ENCODE measurements at places on chromosomes 1 and 21.

- no peak for DNase-seq
Measured at GRCh38 chr1:63023171-63023570, 239.2 kb downstream of the ATG4C start.

DNA sequence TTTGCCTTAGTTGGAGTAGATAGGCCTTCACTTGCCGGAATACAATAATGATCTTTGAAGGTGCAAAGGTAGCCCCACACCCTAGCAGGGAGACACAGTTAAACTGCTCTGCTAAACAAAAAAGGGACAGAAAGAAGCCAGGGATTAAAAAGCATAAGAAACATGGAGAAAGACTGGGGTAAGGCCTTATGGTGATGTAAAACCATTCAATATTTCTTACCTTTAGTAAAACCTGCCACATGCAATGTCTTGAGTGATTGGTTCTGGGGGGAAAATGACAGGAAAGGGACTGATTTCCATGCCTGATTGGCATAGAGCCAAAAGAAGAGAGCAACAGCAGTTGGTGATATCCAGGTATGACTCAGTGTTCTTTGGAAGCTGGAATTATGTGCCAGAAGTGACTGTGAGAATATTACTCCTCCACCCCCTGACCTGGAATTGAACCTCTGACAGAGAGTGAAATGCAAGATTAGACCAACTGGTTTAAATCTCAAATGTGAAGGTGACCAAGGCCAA is 8.1 kb downstream of the DNASE2B start:
- DNase-seq: no peak

- DNase-seq: no peak
Measured at GRCh38 chr1:64059556-64059955, 143.9 kb upstream of the UBE2U start.

- no peak for DNase-seq
Measured at GRCh38 chr1:156471496-156472490, 28.8 kb downstream of the MEF2D start.

- DNase-seq: peak; percentile 60
Measured at GRCh38 chr1:149917571-149918144, at the start of gene SV2A. SV2A (minus strand) TSS chr1:149917844; CDS start chr1:149913840, 4,004 bp downstream.

DNA sequence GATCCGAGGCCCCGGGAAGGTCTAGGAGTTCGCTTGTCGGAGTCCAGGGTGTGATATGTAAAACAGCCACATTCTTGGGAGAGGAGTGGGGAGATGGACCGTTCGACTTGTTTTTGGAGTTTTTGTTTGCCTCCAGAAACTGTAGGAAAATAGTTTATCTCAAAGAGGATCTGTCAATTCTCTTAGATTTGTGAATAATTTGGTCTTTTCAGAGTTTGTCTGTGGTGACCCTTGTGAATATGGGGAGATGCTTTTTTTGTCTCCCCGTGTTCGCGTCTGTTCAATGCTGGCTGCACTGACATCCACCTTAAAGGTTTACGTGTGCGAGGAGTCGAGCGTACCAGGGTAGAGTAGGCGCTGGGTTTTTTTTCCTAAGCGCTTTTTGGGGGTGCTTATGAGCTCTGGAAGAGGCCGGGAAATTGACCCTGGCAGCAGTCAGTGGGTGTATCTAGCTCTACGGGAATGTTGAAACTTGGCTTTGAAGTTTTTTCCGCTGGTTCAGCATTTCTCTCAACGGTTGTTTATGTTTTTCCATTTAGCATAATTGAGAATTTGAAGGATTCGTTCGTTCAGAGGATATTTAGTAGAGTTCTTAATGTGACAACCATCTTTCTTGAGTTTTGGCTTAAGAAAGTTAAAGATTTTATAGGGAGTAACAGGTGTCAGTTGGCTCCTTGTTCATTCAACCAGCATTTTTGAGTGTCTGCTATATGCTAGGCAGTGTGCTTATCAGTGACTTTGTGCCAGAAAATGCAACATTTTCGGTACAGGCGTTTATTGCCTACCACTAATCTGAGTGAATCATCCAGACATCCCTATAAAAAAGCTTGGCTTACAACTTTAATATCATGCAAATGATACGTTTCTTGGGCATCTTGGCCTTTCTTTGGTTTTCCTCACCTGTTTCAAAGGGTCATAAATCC is 1.2 kb downstream of the SZRD1 start:
- DNase-seq: no peak

- no peak for DNase-seq
Measured at GRCh38 chr1:204130981-204131892, 20.6 kb downstream of the ETNK2 start.

- DNase-seq: no peak
Measured at GRCh38 chr1:212928323-212929291, 21.7 kb upstream of the VASH2 start.

DNA sequence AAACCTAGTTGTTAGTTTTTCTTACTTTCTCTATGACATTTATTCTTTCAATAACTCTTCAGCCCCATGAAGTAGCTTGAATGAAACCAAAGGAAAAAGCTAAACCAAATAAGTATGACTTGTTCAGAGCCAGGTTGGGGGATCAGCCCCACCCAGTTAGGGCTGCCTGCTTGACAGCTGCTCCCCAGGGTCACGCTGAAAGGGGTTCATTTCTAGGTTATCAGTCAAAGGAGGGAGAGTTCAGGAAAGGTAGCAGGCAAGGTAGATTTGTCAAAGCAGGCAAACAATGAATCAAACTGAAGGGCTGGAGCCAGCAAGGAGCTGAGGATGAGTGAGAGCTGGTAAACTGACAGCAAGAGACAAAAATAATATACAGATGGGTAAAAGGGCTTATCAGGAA is 3.1 kb upstream of the S100A11 start:
- no peak for DNase-seq

- DNase-seq: no peak
Measured at GRCh38 chr1:25623731-25624130, 7.1 kb downstream of the MAN1C1 start.

GRCh38 chr1:8247811-8248436 is 70.0 kb upstream of the SLC45A1 start:
- no peak for DNase-seq

DNA sequence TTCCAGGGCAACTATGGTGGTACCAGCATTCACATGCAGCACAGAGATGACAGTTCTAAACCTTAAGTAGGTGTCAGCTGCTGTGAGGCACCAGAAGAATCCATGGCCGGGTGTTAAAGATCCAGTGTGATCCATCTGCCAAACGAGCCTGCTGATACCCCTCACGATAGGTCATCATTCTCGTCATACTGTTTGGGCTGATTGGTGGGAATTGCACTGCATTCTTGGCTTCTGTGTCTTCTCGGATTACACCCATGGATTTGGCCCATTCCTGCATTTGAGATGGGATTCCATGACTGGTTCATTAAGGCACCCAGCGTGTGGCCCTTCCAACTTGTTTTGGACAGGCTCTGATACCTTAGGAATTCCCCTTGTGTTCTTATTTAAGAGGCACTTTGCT is 55.2 kb downstream of the ST6GALNAC3 start:
- DNase-seq: no peak

GRCh38 chr1:212458817-212459216 is 26.1 kb downstream of the NENF start:
- no peak for DNase-seq

GRCh38 chr1:29516063-29516820 is 279.9 kb downstream of the PTPRU start:
- DNase-seq: no peak

GRCh38 chr1:100511058-100511457 is 26.9 kb upstream of the GPR88 start:
- no peak for DNase-seq

- DNase-seq: no peak
Measured at GRCh38 chr1:112536561-112536960, 27.8 kb downstream of the WNT2B start.

GRCh38 chr1:55047611-55048010 is 8.3 kb downstream of the PCSK9 start:
- no peak for DNase-seq

GRCh38 chr1:228310162-228310792 is 96.4 kb downstream of the TRIM11 start:
- no peak for DNase-seq

DNA sequence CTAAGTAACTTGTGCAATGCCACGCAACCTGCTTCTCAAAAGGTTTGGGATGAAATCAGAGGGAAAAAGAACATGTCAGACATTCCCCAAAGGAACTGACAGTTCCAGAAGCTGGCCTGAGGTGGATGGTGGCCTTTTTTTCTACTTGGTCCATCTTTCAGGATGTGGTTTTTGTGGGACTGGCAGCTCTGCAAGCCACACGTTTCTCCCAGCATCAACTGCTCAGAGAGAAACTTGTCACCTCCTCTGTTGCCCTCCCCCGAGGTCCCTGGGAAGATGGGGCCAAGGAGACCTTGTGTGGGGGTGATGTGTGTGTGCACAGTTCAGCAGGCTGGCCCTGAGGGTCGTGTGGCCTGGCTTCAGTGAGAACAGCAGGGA is 2.5 kb upstream of the DHRS3 start:
- no peak for DNase-seq

GRCh38 chr21:35753308-35753707 is 307.0 kb downstream of the SETD4 start:
- no peak for DNase-seq

- no peak for DNase-seq
Measured at GRCh38 chr1:13753636-13754402, 53.8 kb downstream of the PRDM2 start.

GRCh38 chr1:193066606-193067005 is 7.2 kb downstream of the RO60 start:
- no peak for DNase-seq

- DNase-seq: no peak
Measured at GRCh38 chr21:27425574-27425973, 458.7 kb upstream of the ADAMTS5 start.

GRCh38 chr21:28439251-28439650 is 553.4 kb downstream of the LTN1 start:
- DNase-seq: no peak

DNA sequence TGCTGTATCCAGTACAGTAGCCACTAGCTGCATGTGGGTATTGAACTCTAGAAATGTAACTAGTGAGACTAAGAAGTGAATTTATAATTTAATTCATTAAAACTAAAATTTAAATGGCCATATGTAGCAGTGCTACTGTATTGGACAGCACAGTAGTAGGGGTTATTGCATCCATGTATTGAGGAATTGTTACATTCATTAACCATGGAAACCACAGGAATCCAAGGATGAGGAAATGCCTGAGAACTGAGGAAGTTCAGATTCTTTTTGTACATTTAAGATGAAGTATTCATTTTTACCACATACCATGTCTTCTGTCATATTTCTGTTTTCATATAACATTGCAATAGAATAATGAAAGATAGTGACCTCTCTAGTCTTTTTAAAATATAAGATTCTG is 2.6 kb downstream of the MTF2 start:
- no peak for DNase-seq

DNA sequence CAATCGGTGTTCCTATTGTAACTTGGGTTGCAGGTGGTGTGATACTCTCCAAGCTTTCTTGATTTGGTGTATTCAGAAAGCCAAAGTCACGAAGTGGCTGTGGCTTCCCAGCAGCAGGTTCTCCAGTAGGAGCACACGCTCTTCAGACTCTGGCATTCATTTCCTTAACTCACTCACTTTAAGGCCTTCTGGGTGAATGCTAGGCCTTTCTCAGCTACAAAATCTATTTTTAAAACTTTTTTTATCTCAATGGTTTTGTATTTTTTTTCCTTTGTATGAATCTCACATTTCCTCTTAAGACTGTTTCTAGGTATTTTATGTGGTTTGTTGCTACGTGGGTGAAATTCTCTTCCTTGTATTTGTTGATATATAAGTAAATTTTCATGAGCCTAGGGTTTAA is 22.9 kb upstream of the PKN2 start:
- peak; percentile 25 for DNase-seq

- no peak for DNase-seq
Measured at GRCh38 chr1:203366476-203366875, 15.6 kb upstream of the FMOD start.

DNA sequence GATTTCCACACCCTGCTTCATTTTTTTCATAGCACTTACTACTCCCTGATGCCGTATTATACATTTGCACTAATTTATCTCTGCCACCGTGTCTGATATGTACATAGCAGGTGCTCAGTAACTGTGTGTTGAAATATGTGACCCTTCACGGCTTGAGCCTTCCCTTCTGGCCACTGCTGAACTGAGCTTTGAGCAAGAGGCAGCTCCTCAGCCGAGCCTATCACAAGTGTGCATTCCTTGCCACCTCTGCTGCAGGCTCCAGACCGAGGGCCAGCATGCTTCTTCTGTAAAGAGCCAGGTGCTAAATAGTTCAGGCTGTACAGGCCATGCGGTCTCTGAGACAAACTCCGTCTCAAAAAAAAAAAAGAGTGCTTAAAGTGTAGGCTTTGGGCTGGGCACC is 22.6 kb downstream of the PLEKHM2 start:
- no peak for DNase-seq

DNA sequence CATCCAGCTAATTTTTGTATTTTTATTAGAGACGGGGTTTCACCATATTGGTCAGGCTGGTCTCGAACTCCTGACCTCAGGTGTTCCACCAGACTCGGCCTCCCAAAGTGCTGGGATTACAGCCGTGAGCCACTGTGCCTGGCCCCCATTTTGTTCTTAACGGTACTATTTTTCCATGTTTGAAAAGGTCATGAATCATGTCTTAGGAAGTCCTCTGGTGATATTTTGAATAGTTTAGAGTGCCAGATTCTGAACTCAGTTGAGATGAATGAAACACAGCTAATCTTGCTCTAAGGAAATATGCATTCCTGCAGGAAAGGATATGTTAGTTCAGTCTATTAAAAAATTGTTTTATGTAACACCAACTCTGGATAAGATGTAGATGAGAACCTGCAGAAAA is 62.6 kb upstream of the ATP2B4 start:
- DNase-seq: no peak

- DNase-seq: peak; percentile 34
Measured at GRCh38 chr1:45679123-45679522, 7.2 kb downstream of the GPBP1L1 start.

DNA sequence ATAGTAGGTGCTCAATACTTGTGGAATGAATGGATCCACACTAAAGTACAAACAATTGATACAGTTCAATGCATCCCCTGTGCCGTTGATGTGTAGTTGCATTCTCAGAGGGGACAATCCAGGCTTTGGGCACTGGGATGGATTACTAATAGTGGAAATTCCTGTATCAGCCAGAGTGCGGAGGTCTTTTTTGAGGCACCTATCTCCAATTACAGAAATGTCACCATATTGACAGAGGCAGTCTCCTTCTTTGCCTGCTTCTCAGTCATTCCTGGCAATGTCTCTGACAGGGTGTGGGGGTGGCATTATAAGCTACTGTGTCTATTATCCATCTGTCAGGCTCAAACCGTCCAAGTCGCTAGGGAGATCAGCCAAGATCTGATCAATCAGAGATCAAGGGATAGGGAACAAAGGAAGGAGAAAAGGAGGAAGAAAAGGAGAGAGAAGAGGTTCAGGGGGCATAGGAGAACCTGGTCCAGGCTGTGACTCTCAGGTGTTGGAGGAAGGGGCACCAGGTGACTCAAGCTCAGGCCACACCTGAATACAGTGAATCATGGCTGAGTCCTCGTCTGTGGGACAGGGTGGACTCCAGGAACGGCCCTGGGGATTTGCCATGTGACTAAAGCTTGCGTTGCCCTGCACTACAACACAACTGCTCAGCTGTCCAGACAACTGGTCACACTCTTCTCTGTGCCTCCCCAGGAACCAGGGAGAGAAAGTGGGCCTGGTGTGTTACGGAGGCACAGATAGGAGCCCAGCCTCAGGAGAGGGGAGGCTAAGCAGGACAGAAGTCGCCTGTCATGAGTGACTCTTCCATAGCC is 3.4 kb upstream of the LAMB3 start:
- DNase-seq: no peak

GRCh38 chr21:15627011-15627410 is 102.8 kb upstream of the USP25 start:
- DNase-seq: no peak

- DNase-seq: no peak
Measured at GRCh38 chr1:2567083-2567679, 11.0 kb downstream of the TNFRSF14 start.
